NCI-H1417 treated with DMSO at 0.1 percent for 48 hours (cell line): ENCODE measurements at places on chromosomes 2 and 18.

DNA sequence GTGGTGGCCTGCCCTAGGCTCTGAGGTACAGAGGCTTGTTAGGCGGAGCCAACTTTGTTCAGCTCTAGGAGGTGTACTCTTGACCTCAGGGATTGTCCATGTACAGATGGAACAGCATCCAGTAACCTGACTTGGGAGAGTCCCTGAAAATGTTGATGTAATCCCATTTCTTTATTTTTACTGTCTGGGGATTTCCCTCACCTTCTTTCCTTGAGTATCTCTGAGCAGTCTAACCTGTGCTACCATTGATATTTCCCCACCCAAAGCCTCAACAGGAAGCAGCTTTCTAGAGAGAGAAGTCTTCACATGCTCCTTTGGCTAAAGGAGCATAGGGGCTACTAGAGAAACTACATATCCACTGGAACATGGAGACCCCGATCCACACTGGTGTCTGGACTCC lies 10.4 kb downstream of the IL36A start:
- DNase-seq: no peak

GRCh38 chr18:24396082-24396633 lies 1.5 kb downstream of the OSBPL1A start:
- DNase-seq: no peak

DNA sequence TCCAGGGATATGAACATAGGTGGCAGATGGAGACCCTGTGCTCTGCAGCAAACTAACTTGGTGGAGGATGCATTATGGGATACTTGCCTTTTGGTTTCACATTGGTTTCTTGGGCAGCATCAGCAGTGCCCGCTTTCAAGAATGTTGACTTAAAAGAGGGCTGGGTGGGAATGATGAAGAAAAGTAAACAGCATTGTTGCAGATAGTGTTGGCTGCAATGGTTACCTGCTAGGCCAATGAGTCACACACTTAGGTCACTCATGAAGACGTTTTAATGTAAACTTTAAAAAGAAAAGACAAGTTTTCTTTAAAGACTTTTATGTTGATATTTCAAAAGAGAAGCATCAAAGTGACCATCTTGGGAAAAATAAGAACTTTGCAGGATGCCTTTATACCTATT lies 26.1 kb upstream of the FAM237A start:
- DNase-seq: no peak

DNA sequence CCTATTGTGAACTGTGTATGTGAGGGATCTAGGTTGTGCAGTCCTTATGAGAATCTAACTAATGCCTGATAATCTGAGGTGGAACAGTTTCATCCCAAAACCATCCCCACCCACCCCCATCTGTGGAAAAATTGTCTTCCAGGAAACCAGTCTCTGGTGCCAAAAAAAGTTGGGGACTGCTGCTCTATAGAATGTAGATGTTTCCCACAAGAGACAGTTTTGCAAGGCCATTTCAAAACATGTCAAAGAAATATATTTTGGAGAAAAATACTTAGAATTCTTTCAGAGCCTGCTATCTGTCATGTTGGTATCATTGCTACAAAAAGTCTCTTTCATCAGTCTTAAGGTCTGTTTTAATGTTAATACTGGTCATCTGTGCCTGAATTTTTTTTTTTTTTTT lies 4.1 kb upstream of the SLC39A10 start:
- DNase-seq: no peak

- DNase-seq: no peak
Observed at GRCh38 chr18:58045242-58046092, 1.4 kb downstream of the NEDD4L start.

- no peak for DNase-seq
Observed at GRCh38 chr2:54063967-54064535, 51.4 kb upstream of the ACYP2 start.

- no peak for DNase-seq
Observed at GRCh38 chr2:215692387-215693079, 256.7 kb upstream of the FN1 start.

DNA sequence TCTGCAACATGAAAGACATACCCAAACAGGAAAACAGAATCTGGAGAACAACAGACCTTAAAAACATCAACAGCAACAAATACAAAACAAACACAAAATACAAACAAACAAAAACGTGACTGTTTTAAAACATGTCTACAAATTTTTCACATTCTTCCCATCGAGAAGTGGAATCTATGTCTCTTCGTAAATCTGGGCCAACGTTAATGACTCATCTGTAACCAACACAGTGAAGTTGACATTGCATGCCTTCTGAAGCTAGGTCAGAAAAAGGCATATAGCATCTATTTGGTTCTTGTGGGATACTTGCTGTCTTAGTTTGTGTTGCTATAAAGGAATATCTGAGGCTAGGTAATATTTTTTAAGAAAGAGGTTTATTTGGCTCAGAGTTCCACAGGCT lies 269.0 kb upstream of the FBXO11 start:
- no peak for DNase-seq

- no peak for DNase-seq
Observed at GRCh38 chr2:119735565-119735964, 24.2 kb upstream of the PTPN4 start.

DNA sequence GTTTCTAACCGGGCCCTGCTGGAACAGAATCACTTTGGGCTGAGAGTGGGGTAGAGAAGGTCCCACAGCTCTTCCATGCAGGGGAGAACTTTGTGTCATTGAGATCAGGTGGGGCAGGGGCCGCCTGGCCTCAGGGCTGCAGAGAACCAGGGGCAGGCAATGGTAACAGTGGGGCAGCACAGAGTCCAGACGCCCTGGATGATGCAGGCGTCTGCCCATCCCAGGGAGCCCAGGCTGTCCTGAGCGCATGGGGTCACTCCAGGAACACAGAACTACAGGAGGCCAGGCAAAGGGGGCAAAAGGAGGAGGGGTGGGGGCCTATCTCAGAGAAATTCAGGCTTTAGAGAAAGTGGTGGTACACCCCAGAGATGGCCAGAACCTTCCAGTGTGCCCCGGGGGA lies 121.3 kb downstream of the NDUFA10 start:
- no peak for DNase-seq
